Fibroblast of skin of left quadriceps (primary cell): ENCODE measurements at places on chromosomes 7 and 10.
A peak's percentile ranks its signal among the peaks of the same experiment; 100 is the strongest.

- DNase-seq: no peak
These were observed 14.5 kb upstream of the AP5Z1 start for GRCh38 chr7:4760952-4761351.

DNA sequence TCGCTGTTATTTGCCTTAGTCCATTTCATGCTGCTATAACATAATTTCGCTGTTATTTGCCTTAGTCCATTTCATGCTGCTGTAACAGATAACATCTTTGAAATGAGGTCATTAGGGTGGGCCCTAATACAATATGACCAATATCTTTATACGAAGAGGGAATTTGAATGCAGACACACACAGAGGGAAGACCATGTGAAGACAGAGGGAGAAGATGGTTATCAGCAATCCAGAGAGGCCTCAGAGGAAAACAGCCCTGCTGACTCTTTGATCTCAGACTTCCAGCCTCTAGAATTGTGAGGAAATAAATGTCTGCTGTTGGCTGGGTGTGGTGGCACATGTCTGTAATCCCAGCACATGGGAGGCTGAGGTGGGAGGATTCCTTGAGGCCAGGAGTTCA is 404.9 kb downstream of the TYW1 start:
- no peak for DNase-seq

DNA sequence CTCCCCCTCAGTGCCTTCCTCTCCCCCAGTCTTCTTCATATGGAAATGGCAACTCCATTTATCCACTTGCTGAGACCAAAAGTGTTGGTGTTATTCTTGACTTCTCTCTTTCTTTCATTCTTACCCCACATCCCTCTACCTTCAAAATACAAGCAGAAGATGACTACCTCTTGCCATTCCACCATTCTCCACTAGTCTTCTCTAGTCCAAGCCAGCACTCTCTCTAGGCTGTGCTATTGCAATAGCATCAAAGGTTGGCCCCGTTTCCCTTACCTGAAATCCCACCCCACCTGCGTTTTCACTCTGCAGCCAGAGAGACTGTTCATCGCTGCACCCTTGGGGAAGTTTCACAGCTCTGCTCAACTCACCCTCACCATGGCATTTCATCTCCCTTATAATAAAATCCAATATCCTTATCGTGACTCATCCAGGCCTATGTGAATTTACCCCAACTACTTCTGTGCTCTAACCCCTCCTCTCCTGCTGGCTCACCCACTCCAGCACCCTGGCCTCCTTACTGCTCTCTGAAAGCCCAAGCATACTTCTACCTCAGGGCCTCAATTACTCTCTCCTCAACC is 109.1 kb downstream of the LSM5 start:
- no peak for DNase-seq

DNA sequence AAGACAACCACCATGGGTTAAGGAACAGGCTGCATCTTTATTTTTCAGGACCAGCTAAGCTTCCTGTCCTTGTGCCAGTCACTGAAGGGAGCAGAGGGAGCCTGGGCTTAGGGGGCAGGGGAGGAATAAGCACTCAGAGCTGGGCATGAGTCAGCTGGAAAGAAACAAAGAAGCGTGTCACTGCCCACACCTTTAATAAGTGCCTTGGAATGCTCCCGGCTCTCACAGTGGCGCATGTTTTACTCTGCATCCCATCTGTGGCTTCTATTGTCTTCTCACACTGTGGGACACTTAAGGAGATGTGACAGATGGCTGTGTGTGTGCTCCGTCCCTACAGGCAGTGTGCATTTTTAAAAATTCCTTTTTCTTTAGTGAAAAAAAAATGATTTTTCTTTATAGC is 71.7 kb downstream of the MTURN start:
- DNase-seq: no peak

DNA sequence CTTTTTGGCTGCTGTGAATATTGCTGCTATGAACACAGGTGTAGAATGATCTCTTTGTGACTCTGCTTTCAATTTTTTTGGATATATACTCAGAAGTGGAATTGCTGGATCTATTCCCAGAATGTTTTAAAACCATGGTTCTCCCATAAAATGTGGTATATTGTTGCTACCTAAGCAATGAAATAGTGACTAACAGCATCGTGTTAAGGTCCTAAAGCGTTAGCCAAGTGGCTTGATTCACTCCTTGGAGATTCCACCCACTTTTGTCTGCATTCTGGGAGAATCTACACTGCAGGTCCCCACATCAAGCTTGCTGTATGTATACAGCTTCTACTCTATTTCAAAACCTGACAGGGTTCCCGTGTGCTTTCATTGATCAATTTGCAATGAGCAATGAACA is 105.6 kb downstream of the CDK6 start:
- peak; percentile 27 for DNase-seq

DNA sequence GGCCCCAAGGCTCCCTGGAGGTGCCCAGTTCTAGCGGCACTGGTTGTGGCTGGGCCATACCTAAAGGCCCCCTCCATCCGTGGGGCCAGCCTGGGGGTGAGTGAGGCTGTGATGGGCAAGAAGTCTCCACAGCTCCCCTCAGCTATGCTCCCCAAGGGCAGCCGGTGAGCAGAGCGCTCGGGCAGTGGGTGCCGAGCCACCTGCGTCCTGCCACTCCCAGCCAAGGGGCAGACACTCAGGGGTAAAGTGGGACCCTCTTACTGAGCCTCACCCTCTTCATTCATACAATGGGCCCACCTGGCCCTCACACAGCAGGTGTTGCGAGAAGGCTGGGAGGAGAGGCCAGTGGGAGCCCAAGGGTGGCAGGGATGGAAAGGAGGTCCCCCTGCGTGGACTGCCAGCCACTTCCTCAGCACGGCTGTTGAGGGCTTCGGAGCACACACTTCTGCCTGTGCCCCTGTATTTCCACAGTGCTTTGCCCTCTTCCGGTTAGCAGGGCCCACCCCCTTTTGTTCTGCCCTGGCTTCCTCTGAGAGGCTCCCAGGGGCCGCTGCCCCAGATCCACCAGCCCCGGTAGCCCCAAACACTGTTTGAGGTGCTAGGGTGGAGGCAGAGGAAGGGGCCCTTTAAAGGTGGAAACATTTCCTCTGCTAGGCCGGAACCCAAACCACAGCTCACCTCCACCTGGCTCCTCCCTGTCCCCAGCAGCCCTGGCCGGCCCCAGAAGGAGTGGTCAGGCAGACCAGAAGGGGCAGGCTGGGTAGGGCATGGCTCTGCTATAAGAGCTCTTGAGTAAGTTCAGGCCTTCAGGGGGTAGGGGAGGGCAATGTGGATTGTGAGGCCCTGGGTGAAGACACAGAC is 16.4 kb upstream of the C10orf105 start:
- no peak for DNase-seq

DNA sequence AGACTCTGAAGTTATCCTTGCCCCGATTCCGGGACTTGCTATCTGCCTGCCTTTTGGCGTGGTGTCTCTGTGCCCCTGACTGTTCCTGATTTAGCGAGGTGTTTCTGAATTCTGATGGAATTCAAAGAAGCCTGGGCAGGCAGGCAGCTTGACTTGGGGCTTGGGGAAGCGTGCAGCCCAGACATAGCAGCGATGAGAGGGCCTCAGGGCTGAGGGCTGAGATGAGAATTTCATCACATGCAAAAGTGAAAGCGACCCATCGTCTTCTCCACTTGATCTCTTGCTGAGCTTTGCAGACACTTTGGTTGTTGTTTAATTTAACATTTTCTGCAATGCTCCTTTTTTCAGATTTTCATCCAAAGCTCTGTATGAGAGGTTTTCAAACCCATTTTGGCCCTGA is 57.8 kb downstream of the TCF7L2 start:
- no peak for DNase-seq
